ENCODE measurements at places on chromosomes 3 and 15.
A peak's percentile ranks its signal among the peaks of the same experiment; 100 is the strongest.

- no peak for DNase-seq
These were observed 92.0 kb downstream of the ALDH1A2 start for GRCh38 chr15:57973534-57973933.

DNA sequence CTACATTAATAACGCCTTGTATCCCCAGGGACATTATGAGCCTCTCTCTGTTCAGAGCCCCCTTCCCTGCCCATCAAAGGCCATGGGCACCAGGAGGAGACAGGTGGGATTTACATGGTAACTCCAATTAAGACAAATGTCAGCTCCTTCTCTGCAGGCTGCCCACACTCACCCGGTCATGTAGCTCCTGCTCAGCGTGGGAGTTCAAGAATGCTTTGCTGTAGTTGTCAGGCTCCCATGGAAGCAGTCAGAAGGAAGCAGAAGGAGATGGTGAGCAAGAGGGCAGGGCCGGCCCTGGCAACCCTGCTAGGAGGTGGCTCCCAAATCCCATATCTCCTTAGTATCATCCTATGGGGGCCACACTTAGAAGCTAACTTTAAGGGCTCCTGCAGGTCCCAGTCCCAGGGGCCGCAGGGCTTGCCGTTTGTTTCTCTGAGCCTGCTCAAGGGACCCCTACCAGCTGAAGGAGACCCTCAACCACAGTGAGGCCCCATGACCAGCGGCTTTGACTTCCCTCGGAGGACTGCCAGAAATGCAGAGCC is 218.4 kb upstream of the TLE3 start:
- DNase-seq = no peak

GRCh38 chr3:129722527-129722926 is 116.1 kb upstream of the PLXND1 start:
- no peak for DNase-seq

GRCh38 chr15:54064365-54064764 is 86.1 kb downstream of the UNC13C start:
- DNase-seq = no peak

DNA sequence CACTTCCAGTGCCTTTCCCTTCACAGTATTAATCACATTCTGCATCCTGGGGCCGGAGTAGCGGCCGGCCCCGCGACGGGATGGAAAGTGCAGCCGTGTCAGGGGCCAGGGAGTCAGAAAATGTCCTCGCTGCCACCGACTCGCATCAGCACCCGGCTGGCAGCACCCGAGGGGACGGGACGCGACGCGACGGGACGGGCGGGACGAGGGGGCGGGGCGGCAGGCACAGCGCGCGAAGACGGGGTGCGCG is 353 bp downstream of the ATG3 start:
- DNase-seq = peak; percentile 83

- no peak for DNase-seq
These were observed 209.2 kb upstream of the GADL1 start for GRCh38 chr3:31103623-31104180.

GRCh38 chr15:41513506-41514227 is at the start of gene LTK:
TSS of gene LTK (minus strand) at chr15:41513827. CDS start at chr15:41513709, 118 bp downstream.
- DNase-seq = peak; percentile 17

DNA sequence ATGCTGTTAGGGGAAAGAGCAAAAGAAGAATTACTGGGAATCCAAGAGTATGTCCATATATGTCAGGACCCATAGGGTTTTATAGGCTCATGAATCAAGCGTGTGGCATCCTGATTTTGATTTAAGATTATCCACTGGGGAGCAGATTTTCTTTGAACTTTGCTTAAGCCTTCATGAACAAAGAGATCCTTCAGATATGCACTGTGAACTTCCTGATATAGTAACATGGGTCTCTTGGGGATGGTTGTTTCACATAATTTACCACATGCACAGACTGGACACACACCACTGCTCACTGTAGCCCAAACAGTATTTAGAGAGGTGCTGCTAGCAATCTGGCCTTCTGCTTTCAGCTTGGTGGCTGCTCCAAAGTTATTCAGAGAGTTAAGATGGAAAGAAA is 200.9 kb upstream of the ZPLD1 start:
- DNase-seq = no peak

DNA sequence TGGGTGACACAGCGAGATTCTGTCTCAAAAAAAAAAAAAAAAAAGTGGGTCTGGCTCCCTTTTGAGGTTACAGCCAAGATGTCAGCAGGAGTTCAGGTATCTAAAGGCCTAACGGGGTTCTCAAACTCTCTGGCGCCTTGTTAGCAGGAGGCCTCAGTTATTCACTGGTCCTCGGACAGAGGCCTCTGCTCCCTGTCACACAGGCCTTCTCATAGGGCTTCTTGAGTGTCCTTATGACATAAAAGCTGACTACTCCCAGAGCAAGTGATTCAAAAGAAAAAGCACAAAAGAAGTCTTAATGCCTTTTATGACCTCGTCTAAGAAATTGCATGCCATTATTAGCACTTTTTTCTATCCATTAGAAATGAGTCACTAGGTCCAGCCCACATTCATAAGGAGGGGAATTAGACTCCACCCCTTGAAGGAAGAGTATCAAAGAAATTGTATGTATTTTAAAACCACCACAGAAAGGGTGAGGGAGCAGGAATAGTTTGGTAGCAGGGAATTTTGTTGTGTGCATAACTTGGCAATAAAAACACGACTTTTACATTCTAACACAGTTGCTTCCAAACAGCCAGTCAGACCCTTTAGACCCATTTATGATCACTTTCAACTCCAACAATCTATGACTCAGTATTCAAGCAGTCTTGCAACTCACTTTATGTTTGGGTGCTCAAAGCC is 90.3 kb downstream of the MEX3B start:
- no peak for DNase-seq

DNA sequence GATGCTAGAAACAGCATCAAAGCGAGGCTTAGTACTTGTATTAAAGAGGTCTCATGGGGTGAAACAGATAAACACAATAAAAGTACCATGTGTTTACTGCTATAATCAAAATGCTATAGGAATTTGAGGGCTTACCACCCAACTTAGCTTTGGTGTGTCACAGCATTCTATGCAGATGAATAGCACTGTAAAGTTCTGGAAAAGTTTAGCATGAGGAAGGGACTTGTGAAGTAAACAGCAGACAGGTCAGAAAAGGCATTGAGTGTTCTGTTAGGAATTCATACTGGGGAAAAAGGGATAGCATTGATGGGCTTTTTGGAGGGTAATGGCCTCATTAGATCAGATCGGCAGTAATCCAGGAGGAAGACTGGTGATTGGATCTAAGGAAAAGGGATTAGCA is 505.3 kb downstream of the NLGN1 start:
- no peak for DNase-seq

GRCh38 chr15:48794697-48795134 is 16.2 kb downstream of the CEP152 start:
- DNase-seq = no peak

GRCh38 chr3:129536804-129537203 is 6.2 kb upstream of the H1-8 start:
- DNase-seq = no peak

DNA sequence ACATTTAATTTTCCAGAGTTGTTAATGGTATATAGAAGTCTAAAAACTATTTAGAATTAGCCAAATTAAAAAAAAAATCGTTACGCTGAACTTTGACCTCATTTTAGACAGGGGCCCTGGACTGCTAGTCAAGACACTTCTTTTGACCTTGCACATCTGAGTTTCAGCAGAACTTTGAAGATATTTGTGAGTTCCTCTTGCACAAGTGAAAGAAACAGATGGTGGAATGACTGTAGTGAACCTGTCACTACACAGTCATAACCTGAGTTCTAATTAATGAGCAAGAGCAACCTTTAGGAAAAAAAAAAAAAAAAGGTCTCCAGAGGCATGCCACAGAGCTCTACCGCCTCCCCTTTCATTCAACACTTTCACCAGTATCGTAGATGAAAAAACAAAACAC is 5.3 kb downstream of the MYO5C start:
- no peak for DNase-seq

- DNase-seq = peak; percentile 42
These were observed 7.4 kb downstream of the EDEM1 start for GRCh38 chr3:5194801-5195509.

GRCh38 chr3:166607933-166608521 is 770.8 kb upstream of the BCHE start:
- DNase-seq = no peak

DNA sequence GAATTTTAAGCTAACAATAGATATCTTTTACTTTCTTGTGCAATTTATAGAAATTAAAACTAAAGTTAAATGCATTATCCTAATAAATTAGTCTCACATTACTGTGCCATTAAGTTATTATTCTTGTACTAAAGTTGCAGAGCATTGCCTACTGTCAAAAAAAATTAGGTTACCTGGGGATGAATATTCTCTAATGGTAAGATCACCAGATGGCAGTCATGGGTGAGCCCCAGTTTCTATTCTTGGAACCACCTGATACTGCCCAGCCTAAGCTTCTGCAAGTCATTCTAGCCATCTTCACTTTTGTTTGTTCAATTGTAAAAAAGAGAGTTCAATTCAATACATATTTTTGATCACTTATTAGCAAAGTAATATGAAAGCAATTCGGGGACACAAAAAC is 213.2 kb downstream of the CADM2 start:
- no peak for DNase-seq

- no peak for DNase-seq
These were observed 113.2 kb downstream of the MBNL1 start for GRCh38 chr3:152381881-152382295.

- DNase-seq = no peak
These were observed 400.3 kb downstream of the LRTM1 start for GRCh38 chr3:54527521-54527920.

DNA sequence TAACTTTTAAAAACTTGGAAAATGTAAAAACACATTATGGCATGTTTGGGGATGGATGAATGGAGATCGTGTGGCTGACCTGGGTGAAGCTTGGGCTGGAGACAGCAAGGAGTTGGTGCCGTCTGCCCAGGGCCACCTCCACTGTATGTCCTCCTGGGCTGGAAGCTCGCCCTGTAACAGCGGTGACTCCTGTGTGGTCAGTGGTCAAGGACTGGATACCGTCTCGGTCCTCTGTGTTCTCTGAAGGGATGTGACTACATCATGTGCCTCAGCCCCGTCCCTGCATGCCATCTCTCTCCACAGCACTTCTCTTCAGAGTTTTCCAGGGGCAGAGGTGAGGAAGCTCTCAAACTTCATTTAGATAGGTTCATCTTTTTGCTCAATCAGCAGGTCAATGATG is 9.5 kb downstream of the LIMD1 start:
- DNase-seq = no peak

DNA sequence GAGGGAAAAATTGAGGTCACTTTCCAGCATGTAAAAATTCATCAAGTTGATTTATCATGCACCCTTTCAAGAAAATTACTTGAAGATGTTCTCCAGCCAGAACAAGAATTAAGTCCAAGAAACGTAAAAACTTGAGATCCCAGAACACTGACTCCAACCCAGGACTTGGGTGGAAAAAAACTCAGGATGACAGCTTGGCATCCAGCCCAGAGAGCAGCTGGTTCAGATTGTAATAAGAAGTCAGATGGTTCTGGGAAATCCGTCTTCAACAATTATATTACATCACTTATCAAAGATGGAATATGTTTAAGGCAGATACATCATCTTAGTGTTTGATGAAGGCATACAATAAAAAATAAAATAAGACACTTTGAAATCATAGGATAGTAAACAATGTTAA is 23.0 kb upstream of the DNAJC13 start:
- DNase-seq = no peak
